ENCODE measurements at places on chromosomes 6 and 20. TPM values are rescaled to one million over a fixed set of nuclear protein-coding genes. Genes with fewer than 3 reads are reported as not detected.

The SLC17A1 gene
- not detected for total RNA-seq

The PRL gene
- total RNA-seq = not detected

The DACT2 gene
- total RNA-seq = not detected

The GJA10 gene
- not detected for total RNA-seq

The PLCB1 gene
- 13.1 TPM for total RNA-seq

The AIG1 gene
- total RNA-seq = 18.2 TPM

The ADGRF4 gene
- not detected for total RNA-seq

The CD93 gene
- 101 TPM for total RNA-seq

The SCUBE3 gene
- 0.76 TPM for total RNA-seq

The COL19A1 gene
- total RNA-seq = under 0.01 TPM

The RAET1E gene
- not detected for total RNA-seq

The VWA7 gene
- 0.13 TPM for total RNA-seq

The FAM209B gene
- not detected for total RNA-seq

The TTK gene
- total RNA-seq = 4.8 TPM
